ENCODE measurements at places on chromosomes 4 and X. TPM values are rescaled to one million over a fixed set of nuclear protein-coding genes. Genes with fewer than 3 reads are reported as not detected.

Gene ADGRG4
- not detected for total RNA-seq

DNA sequence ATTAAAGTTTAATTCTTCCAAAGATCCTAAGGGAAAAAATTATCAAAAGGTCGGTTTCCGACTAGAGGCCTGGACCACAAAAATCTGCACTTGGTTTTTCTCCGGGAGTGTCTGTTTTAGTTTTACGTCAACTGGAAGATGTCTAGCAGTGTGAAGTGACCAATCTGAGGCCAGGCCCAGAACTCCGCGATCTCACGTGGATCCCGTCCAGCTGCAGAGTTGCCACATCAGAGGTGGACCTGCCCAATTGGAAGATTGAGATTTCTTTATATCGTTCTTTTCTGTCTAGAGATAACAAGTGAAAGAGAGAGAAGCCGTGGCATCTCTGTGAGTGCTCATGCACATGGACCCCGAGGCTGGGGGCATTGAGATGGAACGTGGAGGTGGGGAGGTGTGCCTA lies 115.8 kb downstream of the AFF1 start:
- DNase-seq: no peak

GRCh38 chrX:134202561-134202960 lies 34.4 kb upstream of the CCDC160 start:
- DNase-seq: no peak

DNA sequence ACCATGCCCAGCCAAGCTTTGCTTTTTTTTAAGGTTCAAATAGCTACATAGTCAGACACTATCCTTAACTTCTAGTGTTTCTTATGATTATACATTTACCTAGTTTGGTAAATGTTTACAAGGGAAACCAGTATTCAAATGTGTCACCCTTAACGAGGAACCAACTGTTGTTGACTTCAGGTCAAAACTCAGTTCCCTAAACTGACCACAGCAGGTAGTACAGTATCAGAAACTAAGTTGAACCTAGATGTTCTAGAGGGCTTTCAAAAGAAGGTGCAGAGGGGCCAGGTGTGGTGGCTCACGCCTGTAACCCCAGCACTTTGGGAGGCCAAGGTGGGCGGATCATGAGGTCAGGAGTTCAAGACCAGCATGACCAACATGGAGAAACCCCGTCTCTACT lies 11.3 kb downstream of the GPC4 start:
- no peak for DNase-seq

Gene GPR82
- not detected for total RNA-seq

GRCh38 chr4:180009316-180009715 lies 2233.9 kb upstream of the TENM3 start:
- no peak for DNase-seq

DNA sequence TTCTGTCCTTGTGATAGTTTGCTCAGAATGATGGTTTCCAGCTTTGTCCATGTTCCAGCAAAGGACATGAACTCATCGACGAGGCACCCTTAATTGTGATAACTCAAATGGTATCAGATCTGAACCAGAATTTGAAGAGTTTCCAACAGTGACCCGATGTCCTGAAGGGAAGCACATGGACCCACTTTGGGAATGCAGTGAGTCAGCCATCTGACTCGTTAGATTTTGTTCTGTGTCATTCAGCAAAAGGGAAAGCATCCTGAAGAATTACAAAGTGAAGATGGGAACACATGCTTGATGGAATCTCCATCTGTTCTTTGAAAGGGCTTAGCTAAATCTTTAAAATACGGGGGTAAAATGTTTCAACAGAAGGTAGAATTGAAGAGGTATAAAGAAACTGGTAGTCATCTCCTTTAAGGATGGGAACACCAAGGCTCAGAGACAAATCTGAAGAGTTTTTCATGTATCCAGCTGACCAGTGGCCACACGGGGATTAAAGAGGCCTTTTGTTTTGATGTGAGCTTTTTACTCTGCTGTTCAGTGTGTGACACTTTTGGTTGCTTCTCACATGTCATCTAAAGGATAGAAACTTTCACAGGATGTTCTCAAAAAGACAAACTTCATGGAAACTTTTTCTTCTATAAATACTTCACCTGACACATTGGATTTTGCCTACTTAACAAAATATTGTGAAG lies 393.8 kb downstream of the INPP4B start:
- no peak for DNase-seq

Gene MAP7D3
- 19.8 TPM for total RNA-seq

Data from lung microvascular endothelial cell (primary cell).